ENCODE measurements at places on chromosomes 13 and 19.

GRCh38 chr19:33472226-33472625 is 49.4 kb downstream of the PEPD start:
- DNase-seq = no peak

- no peak for DNase-seq
Observed at GRCh38 chr13:26021516-26021915, 30.3 kb downstream of the SHISA2 start.

DNA sequence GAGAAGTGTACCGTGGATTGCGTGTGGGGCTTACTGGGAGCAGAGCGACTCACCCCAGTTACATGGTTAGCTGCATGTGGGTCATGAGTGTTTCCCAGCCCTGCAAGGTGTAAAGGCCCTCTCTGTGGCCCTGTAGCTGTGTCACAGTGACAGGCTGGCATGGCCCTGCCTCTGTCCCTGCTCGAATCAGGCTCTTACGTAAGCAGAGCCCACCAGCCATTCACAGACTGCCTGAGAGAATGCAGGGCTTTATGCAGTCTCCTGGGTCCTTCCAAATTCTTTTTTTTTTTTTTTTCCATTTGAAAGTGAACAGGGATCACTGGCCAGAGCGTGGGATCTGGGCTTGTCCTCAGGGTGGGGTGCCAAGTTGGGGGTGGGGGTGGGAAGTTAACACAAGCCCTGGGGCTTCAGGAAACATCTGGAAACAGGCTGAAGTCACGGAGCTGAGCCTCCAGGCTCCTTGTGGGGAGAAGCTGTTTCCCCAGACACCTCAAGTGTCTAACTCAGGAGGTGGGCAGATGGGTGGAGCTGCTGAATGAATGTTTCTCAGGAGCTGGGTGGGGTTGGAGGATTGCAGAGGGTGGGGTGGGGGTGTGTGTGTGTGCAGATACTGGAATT is 13.4 kb downstream of the TECR start:
- no peak for DNase-seq

DNA sequence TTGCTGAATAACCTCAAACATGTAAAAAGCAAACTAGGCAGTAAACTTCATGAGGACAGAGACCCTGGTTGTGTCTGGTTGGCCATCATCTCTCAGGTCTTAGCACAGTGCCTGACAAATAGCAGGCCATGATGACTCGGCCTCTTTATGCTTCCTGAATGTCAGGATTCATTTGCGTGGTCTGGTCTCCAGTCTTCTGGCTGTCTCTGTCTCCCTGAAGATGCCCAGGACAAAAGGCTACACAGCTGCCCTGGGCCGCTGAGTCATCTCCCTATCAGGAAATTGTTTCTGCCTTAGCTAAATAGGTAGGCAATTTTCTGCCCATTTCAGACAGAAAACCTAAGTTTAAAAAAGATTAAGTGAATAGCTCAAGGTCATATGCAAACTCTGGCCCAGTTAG is 84.1 kb upstream of the FNDC3A start:
- DNase-seq = no peak

GRCh38 chr19:39463403-39463802 is 17.2 kb upstream of the TIMM50 start:
- no peak for DNase-seq

- no peak for DNase-seq
Observed at GRCh38 chr13:66992183-66992582, 238.0 kb downstream of the PCDH9 start.

GRCh38 chr13:101123028-101123427 is 293.3 kb downstream of the NALCN start:
- DNase-seq = no peak

DNA sequence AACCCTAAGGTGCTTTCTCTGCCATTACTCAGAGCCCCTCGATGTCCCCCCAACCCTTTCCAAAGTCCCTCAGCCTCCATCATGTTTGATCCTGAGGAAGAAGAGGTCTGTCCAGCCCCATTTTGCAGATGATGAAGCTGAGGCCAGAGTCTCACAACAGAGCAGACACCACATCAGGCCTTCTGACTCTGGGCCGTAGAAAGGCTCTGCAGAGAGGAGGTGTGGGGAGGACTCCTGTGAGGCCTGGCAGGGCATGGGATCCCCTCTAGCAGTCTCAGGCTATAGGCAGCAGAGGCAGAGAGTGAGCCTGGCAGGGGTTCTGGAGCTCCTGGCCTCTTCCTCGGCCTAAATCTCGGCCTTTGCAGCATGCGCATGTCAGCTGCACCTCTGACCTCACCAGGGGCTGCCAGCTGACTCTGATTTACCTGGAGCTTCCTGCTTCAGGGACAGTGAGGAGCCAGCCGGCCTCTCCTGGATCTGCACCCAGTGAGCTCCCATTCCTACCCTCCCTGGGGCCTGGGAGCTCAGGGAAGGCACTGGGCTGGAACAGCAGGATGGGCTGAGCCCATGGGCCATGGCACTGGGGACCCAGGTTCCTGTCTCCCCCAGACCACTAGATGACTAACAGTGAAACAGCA is 41.7 kb upstream of the VSTM2B start:
- DNase-seq = no peak

DNA sequence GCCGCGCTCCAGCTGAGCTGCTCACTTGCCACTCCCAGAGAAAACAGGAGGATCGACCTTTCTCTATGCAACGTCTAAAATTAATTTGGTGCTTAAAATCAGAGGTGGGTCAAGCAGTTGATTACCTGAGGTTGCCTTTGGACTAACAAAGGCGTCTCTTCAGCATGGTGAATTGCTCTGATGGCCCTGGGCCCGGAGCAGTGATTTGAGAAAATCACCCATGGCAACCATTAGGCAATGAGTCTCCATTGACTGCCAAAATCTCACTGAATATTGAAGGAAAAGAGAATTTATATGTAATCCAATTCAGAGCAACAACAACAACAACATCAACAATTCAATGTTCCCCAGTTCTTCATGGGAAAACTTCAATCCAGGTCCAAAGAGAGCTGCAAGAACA is 61.8 kb downstream of the IRS2 start:
- DNase-seq = no peak

- no peak for DNase-seq
Observed at GRCh38 chr13:69101841-69102240, 1005.8 kb upstream of the ATXN8OS start.

DNA sequence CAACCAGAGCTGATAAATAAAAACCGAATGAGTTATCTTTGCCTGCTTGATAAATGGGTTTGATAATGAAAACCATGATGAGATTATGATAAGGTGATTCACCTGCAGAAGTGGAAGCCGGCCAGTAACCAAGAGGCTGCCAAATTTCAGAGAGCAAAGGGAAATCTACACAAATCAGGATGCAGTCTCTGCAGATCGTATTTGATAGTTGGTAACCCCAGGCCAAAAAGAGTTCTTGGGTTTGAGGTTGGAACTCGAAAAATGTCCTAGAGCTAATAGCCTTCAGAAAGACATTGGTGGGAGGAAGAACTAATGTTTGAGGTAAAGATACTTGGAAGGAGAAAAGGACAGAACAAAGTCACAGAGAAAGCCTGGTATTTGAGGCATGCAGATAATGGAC is 9.6 kb upstream of the LATS2 start:
- no peak for DNase-seq

DNA sequence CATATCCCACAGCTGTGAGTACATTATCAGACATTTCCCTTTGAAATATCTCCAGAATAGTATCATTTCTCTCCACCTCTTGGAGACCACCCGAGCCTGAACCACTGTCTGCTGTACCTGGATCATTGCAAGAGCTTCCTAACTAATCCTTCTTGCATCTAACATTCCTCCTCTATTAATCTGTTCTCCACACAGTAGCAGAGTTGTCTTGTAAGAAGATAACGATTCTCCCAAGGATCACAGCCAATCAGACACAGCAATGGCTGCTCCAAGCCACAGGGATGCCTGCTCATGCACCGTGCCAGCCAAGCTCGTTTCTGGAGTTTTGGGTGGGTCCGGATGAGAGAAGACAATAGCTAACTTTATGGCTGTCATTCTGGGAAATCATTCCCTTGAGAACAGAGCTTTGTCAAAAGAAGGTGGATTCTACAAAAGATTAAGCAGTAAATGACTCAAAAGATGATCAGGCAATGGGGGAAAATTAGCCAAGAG is 14.5 kb upstream of the LAIR1 start:
- no peak for DNase-seq

DNA sequence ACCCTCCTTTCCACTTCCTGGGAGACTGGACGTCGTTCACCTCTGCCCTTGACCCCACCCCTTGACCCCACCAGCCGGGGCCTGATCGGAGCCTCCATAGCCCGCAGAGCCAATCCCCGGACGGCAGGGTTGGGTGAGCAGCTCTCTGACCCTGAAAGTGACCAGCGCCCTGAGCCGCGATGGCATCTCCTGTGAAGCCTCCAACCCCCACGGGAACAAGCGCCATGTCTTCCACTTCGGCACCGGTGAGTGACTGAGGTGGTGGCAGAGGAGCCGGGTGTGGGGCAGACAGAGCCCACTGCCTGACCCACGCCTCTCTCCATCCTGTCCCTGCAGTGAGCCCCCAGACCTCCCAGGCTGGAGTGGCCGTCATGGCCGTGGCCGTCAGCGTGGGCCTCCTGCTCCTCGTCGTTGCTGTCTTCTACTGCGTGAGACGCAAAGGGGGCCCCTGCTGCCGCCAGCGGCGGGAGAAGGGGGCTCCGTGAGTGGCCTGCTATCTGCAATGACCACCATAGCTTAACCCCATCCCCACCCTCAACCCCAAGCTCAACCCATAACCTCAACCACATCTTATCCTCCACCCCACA is 10.4 kb downstream of the BCAM start:
- no peak for DNase-seq

- no peak for DNase-seq
Observed at GRCh38 chr13:76596216-76596615, 290.0 kb downstream of the KCTD12 start.

- DNase-seq = no peak
Observed at GRCh38 chr19:33627526-33627925, 5.8 kb downstream of the CHST8 start.

- DNase-seq = peak; percentile 40
Observed at GRCh38 chr13:57629821-57630235, 1.7 kb upstream of the PCDH17 start.

DNA sequence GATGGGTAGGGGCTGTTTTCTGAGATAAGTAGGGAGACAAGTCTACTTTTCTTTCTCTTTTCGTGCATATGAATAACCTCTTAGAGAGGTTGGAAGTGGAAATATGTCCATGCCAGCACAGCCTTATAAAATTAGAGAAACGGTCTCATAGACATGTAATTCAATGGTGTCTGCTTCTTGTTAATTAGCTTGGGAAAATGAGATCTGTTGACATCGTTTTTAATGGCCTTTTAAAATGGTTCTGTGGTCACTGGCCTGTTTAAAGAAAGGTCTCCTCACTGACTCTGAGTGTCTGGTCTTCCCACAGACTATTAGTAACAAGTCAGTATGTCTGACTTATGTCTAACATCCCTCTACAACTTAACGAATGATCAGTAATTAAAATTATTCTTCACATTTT is 487.1 kb downstream of the SLITRK6 start:
- DNase-seq = no peak

DNA sequence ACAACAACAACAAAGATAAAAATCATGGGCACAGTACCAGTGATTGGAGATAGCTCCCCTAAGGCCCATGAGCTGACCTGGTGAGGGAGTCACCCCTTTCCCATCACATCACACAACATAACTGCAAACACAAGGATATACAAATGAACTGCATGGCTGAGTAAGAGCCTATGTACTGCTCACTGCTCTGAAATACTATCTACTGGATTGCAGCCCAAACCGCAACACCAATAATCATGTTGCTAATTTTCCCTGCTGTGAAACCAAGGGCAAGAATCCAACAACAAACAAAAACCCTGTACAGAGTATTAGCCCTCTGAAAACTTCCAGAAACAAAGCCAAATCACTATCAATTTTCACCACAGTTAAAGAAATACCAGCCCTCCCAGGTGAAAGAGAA is 1893.2 kb downstream of the PCDH9 start:
- DNase-seq = no peak

GRCh38 chr13:60213236-60213744 is 49.6 kb upstream of the DIAPH3 start:
- no peak for DNase-seq

GRCh38 chr13:86425170-86425815 is 626.1 kb upstream of the SLITRK6 start:
- no peak for DNase-seq

All from colonic mucosa (tissue), 4 donors.